ENCODE measurements at places on chromosomes 6 and 20.

DNA sequence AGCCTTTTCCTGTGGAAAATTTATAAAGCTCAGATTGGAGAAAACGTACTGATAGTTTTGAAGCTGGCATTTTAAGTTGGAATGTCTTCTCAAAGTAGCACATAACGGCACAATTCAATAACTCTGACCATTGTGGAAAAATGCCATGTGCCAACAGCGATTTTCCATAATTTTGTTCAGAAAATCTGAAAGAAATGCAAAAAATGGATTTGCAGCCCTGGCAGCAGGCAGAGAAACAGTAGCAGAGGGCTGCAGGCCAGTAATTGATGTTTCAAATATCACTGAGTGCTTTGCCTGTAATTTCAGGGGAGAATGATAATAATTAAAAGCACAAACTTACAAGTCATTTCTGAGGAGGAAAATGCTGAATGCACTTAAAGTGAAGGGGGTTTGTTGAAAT lies 507.4 kb downstream of the MAFB start:
- no peak for DNase-seq

- DNase-seq: no peak
Observed at GRCh38 chr6:164856138-164856537, 453.3 kb downstream of the C6orf118 start.

- peak; percentile 33 for DNase-seq
Observed at GRCh38 chr6:26183581-26184366, 96.5 kb downstream of the HFE start.

DNA sequence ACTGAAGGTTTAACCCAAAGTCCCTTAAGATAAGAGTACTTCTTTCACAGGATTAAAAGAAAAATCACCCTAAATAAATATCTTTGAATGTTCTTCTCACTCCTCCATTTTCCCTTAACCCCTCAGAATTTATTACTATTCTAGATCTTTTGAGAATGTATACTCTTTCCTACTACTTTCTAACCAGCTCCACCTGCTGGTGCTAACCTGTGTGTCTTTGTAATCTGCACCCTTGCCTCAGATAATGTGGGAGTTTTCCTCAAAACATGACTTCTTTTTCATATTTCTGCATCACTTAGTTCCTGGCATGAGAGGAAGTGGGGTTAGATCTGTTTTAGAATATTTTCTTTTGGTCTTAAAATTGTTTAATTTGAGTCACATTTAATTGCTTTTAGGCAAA lies 394.2 kb downstream of the BMP2 start:
- no peak for DNase-seq

DNA sequence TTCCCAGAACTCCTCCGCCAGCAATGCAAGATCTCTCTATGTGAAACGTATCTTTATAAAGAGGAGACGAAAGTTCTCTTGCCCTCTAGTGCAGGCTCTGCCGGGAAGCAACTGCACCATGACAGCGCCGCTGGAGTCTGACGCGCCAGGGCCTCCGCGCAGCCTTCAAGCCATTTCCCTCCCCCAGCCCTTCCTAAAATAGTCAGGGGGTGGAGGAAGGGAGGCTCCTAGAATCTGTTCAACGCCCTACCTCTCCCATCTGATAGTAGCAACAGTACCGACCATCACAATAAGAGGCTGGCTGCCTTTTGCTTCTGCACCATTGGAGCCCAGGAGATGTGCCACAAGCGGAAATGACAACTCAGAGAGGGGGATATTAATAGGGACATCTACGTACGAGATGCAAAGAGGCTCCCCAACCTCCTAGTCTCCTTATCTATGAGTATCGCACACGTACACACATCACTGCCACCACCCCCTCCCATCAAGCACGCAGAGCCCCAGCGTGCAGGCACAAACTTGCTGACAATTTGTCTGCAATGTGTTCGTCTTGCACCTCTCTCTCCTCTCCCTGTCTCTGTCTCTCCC lies 1.0 kb downstream of the SYNE1 start:
- DNase-seq: no peak

- no peak for DNase-seq
Observed at GRCh38 chr6:79605968-79606764, 25.0 kb upstream of the SH3BGRL2 start.

DNA sequence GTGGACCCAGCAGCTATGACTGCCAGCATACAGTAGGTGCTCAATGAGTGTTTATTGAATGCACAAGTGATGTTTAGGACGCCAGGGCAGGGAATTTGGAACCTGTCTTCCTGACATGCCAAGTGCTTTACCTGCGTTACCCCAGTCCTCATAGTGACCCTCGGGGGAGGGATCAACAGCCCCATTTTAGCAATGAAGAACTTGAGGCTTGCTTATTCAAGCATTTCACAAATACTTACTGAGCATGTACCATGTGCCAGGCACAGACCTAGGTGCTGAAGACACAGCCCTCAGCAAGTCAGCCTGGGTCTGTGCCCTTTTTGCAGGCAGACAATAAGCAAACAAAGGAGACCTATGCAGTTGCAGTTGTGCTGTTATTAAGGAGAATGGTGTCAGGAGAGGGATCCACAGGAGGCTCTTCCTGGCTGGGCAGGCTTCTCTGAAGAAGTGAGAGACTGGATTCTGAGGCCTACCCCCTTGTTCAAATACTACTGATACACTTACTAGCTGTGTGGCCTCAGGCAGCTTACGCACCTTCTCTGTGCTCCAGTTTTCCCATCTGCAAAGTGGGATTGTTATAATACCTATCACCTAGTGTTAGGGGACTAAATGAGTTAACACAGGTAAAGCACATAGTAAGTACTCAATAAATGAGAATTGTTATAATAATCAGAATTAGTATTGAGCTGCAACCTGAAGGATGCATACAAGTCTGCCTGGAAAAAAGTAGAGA lies 39.8 kb downstream of the TTLL9 start:
- no peak for DNase-seq

DNA sequence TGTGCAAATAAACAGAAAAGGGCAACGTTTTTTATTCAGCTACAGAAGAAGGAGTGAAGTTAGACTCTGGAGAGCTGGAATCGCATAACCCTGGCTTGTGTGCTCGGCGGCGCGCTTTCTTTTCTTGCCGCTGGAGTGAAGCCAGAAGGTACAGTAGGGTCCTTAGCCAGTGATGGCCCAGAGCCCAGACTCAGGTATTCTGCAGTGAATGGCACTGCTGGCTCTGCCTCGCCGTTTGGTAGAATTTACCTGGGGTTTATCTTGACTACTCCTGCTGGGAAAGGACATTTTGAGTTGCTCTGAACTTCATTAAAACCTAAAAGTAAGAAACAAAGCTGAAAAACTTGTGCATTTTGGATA lies 56.9 kb upstream of the TIAM2 start:
- no peak for DNase-seq

GRCh38 chr20:36034875-36035274 lies 66.5 kb downstream of the CNBD2 start:
- DNase-seq: no peak

GRCh38 chr20:3803854-3804253 lies 7.7 kb downstream of the CDC25B start:
- DNase-seq: no peak

GRCh38 chr20:57390604-57391438 lies at the start of gene RBM38:
Gene RBM38, plus strand, starts transcription at chr20:57391396. Its CDS starts 186 bp downstream, at chr20:57391582.
- DNase-seq: peak; percentile 77

- no peak for DNase-seq
Observed at GRCh38 chr6:143634486-143634885, 43.3 kb upstream of the PHACTR2 start.

DNA sequence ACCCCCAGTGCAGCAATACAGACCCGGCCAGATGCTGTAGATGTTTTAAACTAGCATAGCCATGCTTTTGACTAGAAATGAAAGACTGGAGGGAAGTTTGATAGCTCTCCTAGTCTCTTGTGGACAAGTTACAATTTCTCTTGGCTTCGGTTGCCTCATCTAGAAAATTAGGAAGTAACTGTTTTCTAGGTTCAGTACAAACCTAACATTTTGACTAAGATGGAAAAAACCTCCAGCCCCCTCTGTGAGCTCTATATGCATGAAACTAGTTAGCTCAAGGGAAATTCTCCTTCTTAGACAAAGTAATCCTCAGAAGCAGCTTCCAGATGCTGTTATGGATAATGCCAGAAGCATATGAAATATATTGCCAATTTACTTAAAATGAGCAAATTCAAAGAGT lies 86.6 kb downstream of the RNF144B start:
- DNase-seq: no peak

DNA sequence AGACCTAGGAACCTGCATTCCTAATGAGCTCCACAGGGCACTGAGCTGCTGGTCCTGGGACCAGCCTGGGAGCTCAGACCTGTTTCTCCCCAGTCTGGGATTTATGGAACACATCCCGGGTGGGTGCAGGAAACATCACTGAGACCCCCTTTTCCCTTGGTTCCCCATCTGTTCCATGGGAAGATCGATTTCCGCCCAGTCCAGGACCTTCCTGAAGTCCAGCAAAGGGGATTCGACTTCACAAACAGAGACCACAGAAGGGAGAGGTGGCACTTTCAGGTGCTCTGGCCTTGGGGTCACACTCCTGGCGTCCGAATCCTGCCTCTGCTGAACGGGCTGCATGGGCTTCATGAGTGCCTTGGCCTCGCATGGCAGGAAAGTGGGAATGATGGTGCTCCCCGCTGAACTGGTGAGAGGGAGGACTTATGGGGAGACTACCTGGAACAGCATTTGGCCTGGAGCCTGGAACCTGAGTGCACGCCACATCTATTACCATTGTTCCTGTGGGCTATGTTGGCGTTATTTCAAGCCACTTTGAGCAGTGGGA lies 296.3 kb downstream of the TAF4 start:
- DNase-seq: no peak

GRCh38 chr6:31586599-31587281 lies 663 bp downstream of the LST1 start:
- DNase-seq: no peak

GRCh38 chr6:97145691-97146090 lies 137.3 kb downstream of the MMS22L start:
- no peak for DNase-seq

- DNase-seq: no peak
Observed at GRCh38 chr6:148885925-148886845, 139.4 kb downstream of the UST start.

DNA sequence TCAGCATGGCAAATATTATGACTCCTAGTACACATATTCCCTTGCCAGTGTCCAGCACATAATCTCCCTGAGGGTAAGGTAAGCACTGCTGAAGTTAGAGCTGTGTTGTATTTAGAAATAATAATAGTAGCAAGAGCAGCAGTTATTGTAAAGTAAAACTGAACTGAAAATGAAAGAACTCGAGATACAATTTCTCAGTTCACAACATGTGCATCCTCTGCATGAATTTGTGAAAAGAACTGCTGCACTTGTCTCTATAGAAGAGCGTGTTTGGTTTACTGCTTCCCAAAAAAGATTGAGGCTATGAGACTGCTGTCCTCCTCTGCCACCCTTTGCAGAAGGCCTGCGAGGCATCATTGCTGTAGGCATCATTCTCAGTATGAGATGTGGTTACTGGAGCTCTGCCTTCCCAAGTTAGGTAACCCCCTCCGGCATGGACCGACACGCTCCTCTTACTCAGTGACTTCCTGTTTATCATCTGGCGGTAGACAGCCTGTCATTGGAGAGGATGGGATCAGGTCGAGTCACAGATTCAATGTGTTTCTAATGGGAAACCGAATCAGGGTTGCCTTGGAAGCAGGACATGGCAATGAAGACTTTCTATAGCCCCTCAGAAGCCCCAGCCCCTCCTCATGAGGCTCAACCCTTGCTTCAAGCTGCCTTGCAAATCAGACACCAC lies 48.1 kb downstream of the SLC24A3 start:
- DNase-seq: no peak

- no peak for DNase-seq
Observed at GRCh38 chr6:131838051-131838450, 30.2 kb downstream of the ENPP1 start.

GRCh38 chr6:128400875-128401274 lies 119.5 kb downstream of the PTPRK start:
- DNase-seq: no peak

DNA sequence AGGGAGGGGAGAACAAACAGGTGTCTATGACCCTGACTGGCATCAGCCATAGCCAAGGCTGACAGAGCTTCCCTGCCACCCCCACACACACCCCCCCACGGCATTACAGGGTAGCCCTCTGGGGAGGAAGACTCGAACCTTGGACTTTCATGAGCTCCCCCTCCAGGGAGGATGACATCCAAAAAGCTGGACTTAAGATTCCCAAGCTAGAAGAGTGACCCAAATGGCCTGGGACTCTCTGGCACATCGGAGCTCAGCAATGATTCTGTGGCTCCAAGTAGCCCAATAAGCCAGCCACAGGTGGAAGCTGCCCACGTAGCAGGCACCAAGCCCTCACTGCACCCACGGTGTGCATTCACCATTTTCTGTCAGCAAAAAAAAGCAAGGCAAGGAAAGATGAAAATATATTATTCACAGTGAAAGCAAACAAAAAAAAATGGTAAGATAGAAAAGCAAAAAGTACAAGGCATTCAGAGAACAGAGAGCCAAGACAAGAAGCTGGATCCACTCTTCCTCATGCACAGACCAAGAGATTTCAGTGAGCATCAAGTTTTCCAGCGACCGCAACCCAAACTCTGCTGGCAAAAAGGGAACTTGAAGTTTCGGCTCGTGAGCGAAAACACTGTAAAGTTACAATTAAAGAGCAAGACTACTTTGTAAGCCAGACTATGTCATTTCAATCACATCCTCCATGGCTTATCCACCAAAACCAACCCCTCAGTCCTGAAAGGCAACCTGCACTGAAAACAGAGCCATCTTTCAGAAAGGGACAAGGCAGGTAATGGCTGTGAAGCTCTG lies 10.9 kb downstream of the JAG1 start:
- DNase-seq: no peak

GRCh38 chr6:98640366-98640765 lies 194.0 kb upstream of the POU3F2 start:
- DNase-seq: no peak

- no peak for DNase-seq
Observed at GRCh38 chr6:154591234-154591633, 80.7 kb upstream of the CNKSR3 start.
